Upper lobe of right lung (tissue), 1 donor: ENCODE measurements at places on chromosomes 2 and 18. TPM values are rescaled to one million over a fixed set of nuclear protein-coding genes. Genes with fewer than 3 reads are reported as not detected.

- no peak overlapping the region for H3K27ac ChIP-seq
- no peaks in the 10 kb centered on the region for H3K27me3 ChIP-seq
- H3K36me3 ChIP-seq, result no peaks in the 10 kb centered on the region
- no peak for DNase-seq
- no peaks in the 10 kb centered on the region for H3K4me1 ChIP-seq
- H3K4me3 ChIP-seq, result no peak overlapping the region
Measured at GRCh38 chr2:192983173-192983572, 788.4 kb upstream of the TMEFF2 start.

PER2 gene
- total RNA-seq, result 22.7 TPM

FZD7 gene
- 13.6 TPM for total RNA-seq

DNA sequence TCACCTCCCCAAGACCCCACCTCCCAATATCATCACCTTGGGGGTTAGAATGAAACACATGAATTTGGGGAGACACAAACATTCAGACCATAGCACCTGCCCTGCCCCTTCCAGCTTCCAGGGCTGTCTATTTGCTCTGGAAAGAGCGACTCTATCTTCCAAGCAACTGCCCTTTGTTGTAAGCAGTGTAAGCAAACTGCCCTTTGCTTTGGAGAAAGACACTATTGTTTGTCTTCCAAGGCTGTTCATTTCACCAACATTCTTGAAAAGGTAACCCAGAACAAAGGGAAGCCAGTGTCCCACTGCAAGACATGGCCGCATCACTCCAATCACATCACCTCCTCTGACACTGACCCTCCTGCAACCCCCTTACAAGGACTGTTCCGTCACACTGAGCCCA is 16.9 kb upstream of the SEH1L start:
- no peak overlapping the region for H3K4me3 ChIP-seq
- H3K4me1 ChIP-seq, result no peaks in the 10 kb centered on the region
- no peak for DNase-seq
- H3K27ac ChIP-seq, result no peak overlapping the region
- H3K36me3 ChIP-seq, result no peaks in the 10 kb centered on the region

MC2R gene
- total RNA-seq, result not detected

DNA sequence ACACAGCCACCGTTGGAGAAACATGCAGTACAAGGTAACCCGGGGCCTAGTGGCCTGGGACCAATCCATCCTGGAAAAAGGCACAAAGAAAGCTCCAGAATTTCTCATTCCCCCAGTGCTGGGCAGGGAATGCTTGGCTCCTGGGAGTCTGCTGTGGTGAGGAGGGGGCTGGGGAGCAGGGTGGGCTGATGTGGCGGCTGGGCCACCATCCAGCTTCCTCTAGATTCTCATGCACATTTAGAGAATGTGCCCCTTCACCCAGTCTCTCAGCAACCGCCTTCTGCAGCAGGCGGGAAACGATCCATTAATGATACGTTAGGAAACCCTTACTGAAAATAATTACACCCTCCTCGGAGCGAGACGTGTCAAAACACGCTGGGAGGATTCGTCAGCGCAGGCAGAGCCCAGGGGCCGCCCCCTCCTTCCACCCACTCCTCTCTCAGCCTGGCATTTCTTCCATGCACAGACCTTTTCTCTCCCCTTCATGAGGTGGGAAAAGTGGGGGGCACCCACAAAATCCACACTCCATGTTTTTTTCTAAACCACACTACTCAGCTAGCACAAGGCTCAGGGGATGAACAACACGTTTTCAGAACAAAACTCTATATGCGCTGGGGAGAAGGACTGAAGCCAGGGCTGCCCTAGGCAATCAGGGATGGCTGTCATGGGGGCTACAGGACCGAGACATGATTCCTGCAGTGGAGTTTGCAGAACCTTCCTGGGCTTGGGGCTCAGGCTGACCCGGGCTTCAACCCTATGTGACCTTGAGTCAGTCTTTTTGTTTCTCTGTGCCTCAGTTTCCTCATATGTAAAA is 56.1 kb upstream of the SMAD7 start:
- no peak for DNase-seq
- no peaks in the 10 kb centered on the region for H3K27me3 ChIP-seq
- no peaks in the 10 kb centered on the region for H3K4me1 ChIP-seq
- H3K27ac ChIP-seq, result no peak overlapping the region
- H3K36me3 ChIP-seq, result no peaks in the 10 kb centered on the region
- no peak overlapping the region for H3K4me3 ChIP-seq

TMEM17 gene
- total RNA-seq, result 2.0 TPM

GRCh38 chr2:75432761-75433361 is 127.9 kb downstream of the EVA1A start:
- H3K4me1 ChIP-seq, result no peaks in the 10 kb centered on the region
- H3K27ac ChIP-seq, result no peak overlapping the region
- peak; percentile 65 for DNase-seq

STARD6 gene
- total RNA-seq, result not detected

DNA sequence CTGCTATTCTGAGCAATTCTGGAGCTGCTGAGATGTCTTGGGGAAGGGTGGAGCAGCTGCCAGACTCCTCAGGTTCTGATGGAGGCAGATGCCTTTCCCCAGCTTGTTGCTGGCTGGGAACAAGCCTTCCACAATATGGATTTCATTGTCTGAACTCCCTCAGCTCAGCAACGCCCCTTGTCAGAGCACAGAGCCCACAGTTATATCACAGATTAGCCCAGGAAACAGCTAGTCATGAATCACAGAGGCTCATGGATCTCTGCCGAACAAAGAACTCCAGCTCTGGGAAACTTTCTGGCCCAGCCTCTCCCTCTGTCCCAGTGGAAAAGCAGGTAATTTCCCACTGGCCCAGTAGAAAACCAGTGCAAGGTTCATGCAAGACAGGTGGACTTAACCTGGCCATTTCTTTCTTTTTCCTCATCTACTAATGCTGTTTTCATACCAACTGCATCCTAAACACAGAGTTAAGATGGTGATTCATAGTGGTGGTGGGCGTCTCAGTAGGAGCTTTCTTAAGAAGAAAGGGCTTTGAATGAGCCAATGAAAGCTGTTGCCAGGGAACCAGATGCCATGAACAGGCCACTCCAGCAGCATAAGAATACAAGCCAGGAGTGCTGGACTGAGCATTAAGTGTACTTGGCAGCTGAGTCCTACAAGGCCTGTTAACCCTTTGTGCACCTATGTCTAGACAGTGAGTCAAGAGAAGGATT is 8.7 kb upstream of the KIAA2012 start:
- no peaks in the 10 kb centered on the region for H3K36me3 ChIP-seq
- no peaks in the 10 kb centered on the region for H3K27me3 ChIP-seq
- no peak for DNase-seq
- peaks cover 9% of the 10 kb centered on the region for H3K4me1 ChIP-seq
- no peak overlapping the region for H3K4me3 ChIP-seq

- no peaks in the 10 kb centered on the region for H3K36me3 ChIP-seq
- H3K4me1 ChIP-seq, result peaks cover 6% of the 10 kb centered on the region
- no peaks in the 10 kb centered on the region for H3K27me3 ChIP-seq
Measured at GRCh38 chr18:5543036-5543680, 639 bp downstream of the EPB41L3 start.

- no peaks in the 10 kb centered on the region for H3K27me3 ChIP-seq
- no peak for DNase-seq
- no peak overlapping the region for H3K27ac ChIP-seq
- no peak overlapping the region for H3K4me3 ChIP-seq
- no peaks in the 10 kb centered on the region for H3K36me3 ChIP-seq
- H3K4me1 ChIP-seq, result no peaks in the 10 kb centered on the region
Measured at GRCh38 chr2:222102575-222103349, 196.0 kb downstream of the PAX3 start.

- no peaks in the 10 kb centered on the region for H3K27me3 ChIP-seq
- no peaks in the 10 kb centered on the region for H3K36me3 ChIP-seq
- no peak overlapping the region for H3K27ac ChIP-seq
- DNase-seq, result no peak
- no peak overlapping the region for H3K4me3 ChIP-seq
- H3K4me1 ChIP-seq, result no peaks in the 10 kb centered on the region
Measured at GRCh38 chr2:2572393-2573204, 241.5 kb upstream of the MYT1L start.

DNA sequence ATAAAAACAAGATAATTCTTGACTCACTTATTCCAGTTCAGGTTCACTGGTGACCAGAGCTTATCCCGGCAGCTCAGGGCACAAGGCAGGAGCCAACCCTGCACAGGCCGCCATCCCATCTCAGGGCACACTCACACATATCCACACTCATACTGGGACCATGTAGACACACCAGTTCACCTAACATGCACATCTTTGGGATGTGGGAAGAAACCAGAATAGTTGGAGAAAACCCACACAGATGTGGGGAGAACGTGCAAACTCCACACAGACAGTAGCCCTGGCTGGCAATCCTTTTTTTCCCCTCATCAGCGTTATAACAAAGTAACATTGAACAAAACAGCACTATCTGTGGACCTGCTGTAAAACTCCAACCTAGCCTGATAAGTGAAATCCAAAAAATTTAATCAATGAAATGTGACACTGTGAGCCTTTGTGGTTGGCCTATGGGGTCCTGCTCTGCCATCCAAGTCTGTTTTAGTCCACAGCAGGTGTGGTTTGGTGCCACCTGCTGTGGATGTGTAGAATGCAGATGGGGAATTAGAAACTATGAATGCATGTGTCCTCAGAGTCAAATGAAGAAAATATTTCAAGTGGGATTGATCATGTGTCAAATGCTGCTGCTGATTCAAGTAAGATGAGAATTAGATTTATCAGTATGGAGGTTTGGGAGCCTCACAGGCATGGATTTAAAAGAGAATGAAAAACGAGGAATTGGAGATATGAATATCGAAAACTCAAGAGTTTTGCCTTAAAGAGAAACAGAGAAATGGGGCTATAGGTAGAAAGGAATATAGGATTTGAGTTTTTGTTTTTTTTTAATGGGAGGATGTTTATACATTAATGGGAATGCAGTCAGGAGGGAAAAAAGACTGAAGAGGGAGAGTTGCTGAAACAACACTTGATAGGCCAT is 47.0 kb downstream of the UGP2 start:
- H3K4me1 ChIP-seq, result no peaks in the 10 kb centered on the region
- no peak overlapping the region for H3K27ac ChIP-seq
- H3K27me3 ChIP-seq, result no peaks in the 10 kb centered on the region
- DNase-seq, result no peak
- H3K36me3 ChIP-seq, result peaks cover 96% of the 10 kb centered on the region
- no peak overlapping the region for H3K4me3 ChIP-seq

C2orf15 gene
- 1.1 TPM for total RNA-seq

- peaks cover 44% of the 10 kb centered on the region for H3K4me1 ChIP-seq
- peak overlapping the region; percentile 96 for H3K4me3 ChIP-seq
- H3K36me3 ChIP-seq, result no peaks in the 10 kb centered on the region
- no peaks in the 10 kb centered on the region for H3K27me3 ChIP-seq
- DNase-seq, result peak; percentile 82
- H3K27ac ChIP-seq, result peak overlapping the region; percentile 96
Measured at GRCh38 chr2:65129286-65129825, 550 bp downstream of the RAB1A start.

SLC16A14 gene
- 4.7 TPM for total RNA-seq

DNA sequence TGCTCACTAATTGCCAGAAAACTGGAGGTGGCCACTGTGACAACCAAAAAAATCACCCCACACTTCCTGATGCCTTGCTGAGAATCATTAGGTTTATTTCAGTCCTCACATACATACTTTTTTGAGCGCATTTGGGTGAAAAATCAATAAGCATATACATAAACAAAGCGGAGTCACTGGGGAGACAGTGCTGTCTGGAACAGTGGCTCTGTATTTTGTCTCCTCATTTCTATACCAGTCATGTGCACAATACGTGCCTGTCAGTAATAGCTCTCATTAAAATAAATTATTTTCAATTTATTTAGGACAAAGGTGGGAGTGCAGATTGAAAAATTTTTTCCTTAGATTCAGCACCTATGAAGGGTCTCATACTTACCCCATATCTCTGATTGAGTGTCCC is 48.2 kb downstream of the CXCR4 start:
- no peak for DNase-seq
- H3K36me3 ChIP-seq, result no peaks in the 10 kb centered on the region
- no peaks in the 10 kb centered on the region for H3K4me1 ChIP-seq
- H3K27me3 ChIP-seq, result no peaks in the 10 kb centered on the region
- no peak overlapping the region for H3K4me3 ChIP-seq

CRYGC gene
- not detected for total RNA-seq

GRCh38 chr2:72134997-72135800 is 12.5 kb downstream of the CYP26B1 start:
- H3K27ac ChIP-seq, result no peak overlapping the region
- no peaks in the 10 kb centered on the region for H3K36me3 ChIP-seq
- H3K4me3 ChIP-seq, result no peak overlapping the region

HOXD13 gene
- total RNA-seq, result not detected

GRCh38 chr2:195594248-195594647 is 62.8 kb upstream of the SLC39A10 start:
- H3K4me3 ChIP-seq, result no peak overlapping the region
- DNase-seq, result no peak
- no peak overlapping the region for H3K27ac ChIP-seq

- DNase-seq, result no peak
- no peak overlapping the region for H3K27ac ChIP-seq
- no peaks in the 10 kb centered on the region for H3K36me3 ChIP-seq
- no peaks in the 10 kb centered on the region for H3K27me3 ChIP-seq
- no peak overlapping the region for H3K4me3 ChIP-seq
Measured at GRCh38 chr2:213057977-213058376, 93.4 kb downstream of the IKZF2 start.

GRCh38 chr18:22493940-22494339 is 76.2 kb upstream of the CTAGE1 start:
- peaks cover 3% of the 10 kb centered on the region for H3K4me1 ChIP-seq
- no peaks in the 10 kb centered on the region for H3K27me3 ChIP-seq
- DNase-seq, result no peak
- no peaks in the 10 kb centered on the region for H3K36me3 ChIP-seq
- no peak overlapping the region for H3K27ac ChIP-seq

RAB11FIP5 gene
- 28.8 TPM for total RNA-seq

GRCh38 chr18:52897611-52898484 is 557.9 kb downstream of the DCC start:
- no peaks in the 10 kb centered on the region for H3K36me3 ChIP-seq
- no peak for DNase-seq
- H3K27ac ChIP-seq, result no peak overlapping the region
- no peaks in the 10 kb centered on the region for H3K27me3 ChIP-seq

DNA sequence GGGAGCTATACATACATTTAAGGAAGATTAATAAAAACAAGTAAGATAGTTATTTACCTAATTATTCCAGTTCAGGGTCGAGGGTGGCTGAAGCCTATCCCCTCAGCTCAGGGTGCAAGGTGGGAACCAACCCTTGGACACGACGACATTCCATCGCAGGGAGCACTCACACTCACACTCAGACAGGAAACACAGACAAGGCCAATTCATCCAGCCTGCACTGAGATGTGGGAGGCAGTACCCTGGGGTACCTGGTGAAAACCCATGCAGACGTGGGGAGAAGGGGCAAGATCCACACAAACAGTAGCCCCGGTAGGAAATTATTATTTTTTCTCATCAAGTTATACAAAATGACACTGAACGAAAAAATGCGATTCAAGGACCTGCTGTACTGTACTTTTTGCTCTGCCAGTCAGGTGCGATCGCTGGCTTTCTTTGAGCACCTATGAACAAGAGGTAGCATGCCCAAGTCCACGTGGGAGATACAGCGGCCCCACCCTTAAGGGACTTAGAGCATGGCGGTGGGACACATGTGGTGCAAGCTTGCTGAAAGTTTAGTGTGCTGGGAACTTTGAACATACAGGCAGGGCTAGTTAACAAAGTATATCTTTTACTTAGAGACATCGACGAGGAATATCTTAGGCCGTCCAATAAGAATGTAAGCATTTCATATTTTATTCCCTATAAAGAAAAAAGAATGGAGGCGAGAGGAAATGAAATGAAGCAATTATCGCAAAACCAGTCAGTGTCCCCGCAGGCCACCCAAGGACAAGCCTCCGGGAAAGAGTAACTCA is 624 bp downstream of the METTL8 start:
- H3K4me3 ChIP-seq, result peak overlapping the region; percentile 87
- peak overlapping the region; percentile 99 for H3K27ac ChIP-seq
- no peak for DNase-seq
- peaks cover 16% of the 10 kb centered on the region for H3K36me3 ChIP-seq
- H3K4me1 ChIP-seq, result peaks cover 12% of the 10 kb centered on the region
